Naive thymus-derived CD4-positive, alpha-beta T cell (primary cell): ENCODE measurements at places on chromosomes 16 and 17. TPM values are rescaled to one million over a fixed set of nuclear protein-coding genes. Genes with fewer than 3 reads are reported as not detected.

GRCh38 chr17:17741349-17742023 is 60.2 kb downstream of the RAI1 start:
- DNase-seq, result no peak
- H3K36me3 ChIP-seq, result no peaks in the 10 kb centered on the region
- H3K4me3 ChIP-seq, result no peak overlapping the region
- H3K4me1 ChIP-seq, result no peaks in the 10 kb centered on the region

DNA sequence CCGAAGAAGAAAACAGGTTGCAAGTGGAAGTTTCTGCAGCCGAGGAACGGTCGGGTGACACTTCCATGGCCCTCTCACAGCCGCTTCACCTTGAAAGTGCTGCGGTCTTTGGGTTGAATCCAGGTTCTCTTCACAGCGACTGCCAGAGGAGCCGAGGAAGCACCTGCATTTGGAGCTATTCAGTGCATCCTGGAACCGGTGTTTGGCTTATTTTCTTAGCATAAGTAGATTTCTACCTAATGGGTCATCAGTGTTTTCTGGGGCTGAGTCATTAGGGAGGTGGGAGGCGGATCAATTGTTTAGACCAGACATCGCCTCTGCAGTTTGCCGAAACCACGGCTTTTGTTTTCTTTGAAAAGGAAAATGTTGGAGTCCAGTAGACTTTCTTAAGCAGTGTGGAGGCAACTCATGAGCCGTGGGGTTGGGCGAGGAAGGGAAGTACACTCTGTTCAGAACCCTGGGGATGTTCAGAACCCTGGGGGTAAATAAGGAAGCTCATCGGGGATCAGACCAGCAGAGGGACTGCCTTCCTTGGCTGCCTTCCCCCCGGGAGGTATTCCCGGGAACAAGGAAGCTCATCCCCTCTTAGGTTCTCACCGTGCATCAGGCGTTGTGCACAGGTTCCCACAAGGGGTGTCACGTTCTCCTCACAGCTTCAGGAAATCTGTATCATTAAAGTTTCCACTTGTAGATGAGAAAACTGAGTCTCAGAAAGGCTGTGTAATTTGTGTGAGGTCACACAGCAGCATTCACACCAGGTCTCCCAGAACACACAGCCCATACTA is 361.5 kb downstream of the SNX29 start:
- no peak overlapping the region for H3K27ac ChIP-seq
- no peaks in the 10 kb centered on the region for H3K27me3 ChIP-seq
- H3K4me3 ChIP-seq, result no peak overlapping the region

GRCh38 chr16:88769617-88770460 is 15.2 kb downstream of the PIEZO1 start:
- H3K36me3 ChIP-seq, result no peaks in the 10 kb centered on the region
- no peaks in the 10 kb centered on the region for H3K27me3 ChIP-seq
- H3K4me3 ChIP-seq, result no peak overlapping the region
- DNase-seq, result no peak
- H3K27ac ChIP-seq, result no peak overlapping the region

GRCh38 chr17:55386796-55387332 is 34.8 kb downstream of the MMD start:
- no peaks in the 10 kb centered on the region for H3K36me3 ChIP-seq
- no peak overlapping the region for H3K4me3 ChIP-seq
- H3K27ac ChIP-seq, result no peak overlapping the region
- H3K27me3 ChIP-seq, result no peaks in the 10 kb centered on the region

DNA sequence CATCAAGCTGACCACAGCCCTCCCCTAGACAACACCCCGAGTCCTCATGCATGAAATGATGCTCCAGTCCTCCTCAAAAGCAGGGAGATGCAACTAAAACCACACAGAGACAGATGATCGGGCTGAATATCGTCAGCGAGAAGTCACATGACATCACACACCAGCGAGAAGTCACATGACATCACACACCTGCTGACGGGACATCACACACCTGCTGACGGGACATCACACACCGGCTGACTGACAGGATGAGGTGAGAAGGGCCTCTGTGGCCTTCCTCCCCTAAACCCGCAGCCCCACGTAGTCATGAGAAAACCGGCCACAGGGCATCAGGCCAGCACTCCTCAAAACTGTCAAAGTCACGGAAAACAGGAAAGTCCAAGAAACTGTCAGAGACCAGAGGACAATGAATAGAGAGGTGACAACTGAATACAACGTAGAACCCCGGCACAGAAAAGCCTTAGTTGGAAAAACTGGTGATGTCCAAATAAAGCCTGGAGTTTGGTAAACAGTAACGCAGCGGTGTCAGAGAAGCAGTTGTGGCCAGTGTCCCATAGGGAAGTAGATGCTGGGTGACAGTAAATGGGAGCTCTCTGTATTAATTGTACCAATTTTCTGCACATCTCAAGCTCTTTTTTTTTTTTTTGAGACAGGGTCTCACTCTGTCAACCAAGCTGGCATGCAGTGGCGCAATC is 14.3 kb downstream of the LITAF start:
- peak overlapping the region; percentile 72 for H3K27ac ChIP-seq
- no peaks in the 10 kb centered on the region for H3K27me3 ChIP-seq
- no peak overlapping the region for H3K4me3 ChIP-seq
- H3K36me3 ChIP-seq, result peaks cover 5% of the 10 kb centered on the region
- DNase-seq, result peak; percentile 84
- H3K4me1 ChIP-seq, result peaks cover 47% of the 10 kb centered on the region

- no peak overlapping the region for H3K27ac ChIP-seq
- DNase-seq, result no peak
- H3K4me3 ChIP-seq, result no peak overlapping the region
- no peaks in the 10 kb centered on the region for H3K4me1 ChIP-seq
- no peaks in the 10 kb centered on the region for H3K27me3 ChIP-seq
- H3K36me3 ChIP-seq, result no peaks in the 10 kb centered on the region
Measured at GRCh38 chr17:68169840-68170239, 78.0 kb upstream of the AMZ2 start.

P2RX1 gene
- 0.31 and 0.63 TPM in 2 replicates for total RNA-seq

PIK3R6 gene
- 4.2 TPM for total RNA-seq
